GM12892 (cell line): ENCODE measurements at places on chromosomes 16 and 17.

DNA sequence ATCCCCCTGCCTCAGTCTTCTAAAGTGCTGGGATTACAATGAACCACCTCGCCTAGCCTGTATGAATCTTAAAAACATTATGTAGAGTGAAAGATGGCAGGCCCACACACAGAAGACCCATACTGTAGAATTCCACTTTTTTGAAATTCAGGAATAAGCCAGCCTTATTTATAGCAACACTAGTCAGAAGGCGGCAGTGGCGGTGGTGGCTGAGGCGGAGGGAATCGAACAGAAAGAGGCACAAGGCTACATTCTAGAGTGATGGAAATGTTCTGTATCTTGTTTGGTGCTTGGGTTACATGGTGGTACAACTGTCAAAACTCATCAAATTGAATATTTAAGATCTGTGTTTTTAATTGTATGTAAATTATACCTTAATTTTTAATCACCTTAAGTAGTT, 11.3 kb downstream of the GFOD2 start:
- DNase-seq, result no peak

GRCh38 chr17:37517881-37518280, 28.2 kb downstream of the DUSP14 start:
- DNase-seq, result no peak

DNA sequence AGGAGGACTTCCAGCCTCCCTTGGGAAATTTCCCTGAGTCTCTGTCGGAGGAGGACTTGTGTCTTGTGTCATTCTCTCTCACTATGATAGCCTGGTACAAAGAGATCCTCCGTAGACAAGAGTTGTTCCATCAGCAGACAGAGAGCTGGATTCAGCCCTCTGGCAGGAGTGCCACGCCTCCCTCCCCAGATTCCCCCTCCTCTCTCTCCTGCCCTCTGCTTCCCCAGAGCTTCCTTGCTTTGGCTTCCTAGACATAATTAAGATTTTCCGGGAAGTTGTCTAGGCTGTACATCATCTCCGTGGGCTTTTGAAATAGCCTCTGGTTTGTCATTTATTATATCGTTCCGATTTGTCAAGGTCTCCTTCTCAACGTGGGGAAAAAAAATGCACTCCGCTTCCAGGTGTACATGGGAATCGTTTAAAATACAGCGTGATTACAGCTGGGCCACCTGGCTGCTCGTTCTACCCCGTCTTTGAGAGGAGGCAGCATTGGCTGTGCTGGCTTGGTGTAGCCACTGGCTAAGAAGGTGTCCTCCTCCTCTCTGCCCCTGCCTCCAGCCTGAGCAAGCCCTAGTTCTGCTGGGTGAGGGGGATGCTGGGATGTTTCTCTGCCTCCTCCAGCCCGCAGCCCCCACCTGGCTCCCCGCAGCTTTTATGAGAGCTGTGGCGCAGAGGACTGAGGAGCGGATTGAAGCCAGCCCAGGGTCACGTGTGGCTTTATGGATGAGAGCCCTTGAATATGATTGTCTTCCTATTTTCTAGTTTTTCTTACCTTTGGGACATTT, 282.5 kb downstream of the SNX29 start:
- no peak for DNase-seq

- no peak for DNase-seq
These were observed 5.4 kb downstream of the HEATR3 start for GRCh38 chr16:50071075-50071671.

DNA sequence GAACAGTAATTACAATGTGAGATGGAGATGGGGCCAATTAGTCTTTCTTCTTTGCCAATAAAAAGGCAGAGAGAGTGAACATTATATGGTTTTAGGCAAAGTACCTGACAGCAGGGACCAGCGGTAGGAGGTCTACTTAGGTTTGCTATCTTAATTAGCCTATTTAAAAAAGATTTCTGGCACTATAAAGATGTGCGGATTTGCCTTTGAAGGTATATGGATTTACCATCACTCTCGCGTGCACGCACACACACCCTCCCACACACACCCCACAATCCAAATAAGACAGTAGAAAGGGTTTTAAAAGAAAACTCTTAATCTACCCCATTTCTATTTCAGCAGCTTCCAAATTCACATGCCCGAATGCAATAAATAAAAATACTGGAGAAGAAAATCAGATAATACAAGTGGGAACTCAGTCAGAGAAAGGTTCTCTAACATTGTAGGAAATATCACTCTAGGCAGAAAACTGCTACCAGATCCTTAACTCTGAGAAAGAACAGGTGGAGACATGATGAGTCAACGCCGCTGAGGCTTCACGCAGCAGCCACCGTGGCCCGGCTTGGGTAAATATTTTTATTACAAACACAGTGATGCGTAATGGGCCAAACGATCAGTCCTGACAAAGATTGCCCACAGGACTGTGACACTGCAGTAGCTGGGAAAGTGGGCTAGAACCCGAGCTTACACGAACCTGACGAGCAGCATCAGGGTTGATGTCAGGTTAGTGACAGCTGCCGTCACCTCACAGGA, 66.6 kb upstream of the AXIN2 start:
- no peak for DNase-seq

- no peak for DNase-seq
These were observed 10.3 kb downstream of the NLRC5 start for GRCh38 chr16:56999409-57000270.

DNA sequence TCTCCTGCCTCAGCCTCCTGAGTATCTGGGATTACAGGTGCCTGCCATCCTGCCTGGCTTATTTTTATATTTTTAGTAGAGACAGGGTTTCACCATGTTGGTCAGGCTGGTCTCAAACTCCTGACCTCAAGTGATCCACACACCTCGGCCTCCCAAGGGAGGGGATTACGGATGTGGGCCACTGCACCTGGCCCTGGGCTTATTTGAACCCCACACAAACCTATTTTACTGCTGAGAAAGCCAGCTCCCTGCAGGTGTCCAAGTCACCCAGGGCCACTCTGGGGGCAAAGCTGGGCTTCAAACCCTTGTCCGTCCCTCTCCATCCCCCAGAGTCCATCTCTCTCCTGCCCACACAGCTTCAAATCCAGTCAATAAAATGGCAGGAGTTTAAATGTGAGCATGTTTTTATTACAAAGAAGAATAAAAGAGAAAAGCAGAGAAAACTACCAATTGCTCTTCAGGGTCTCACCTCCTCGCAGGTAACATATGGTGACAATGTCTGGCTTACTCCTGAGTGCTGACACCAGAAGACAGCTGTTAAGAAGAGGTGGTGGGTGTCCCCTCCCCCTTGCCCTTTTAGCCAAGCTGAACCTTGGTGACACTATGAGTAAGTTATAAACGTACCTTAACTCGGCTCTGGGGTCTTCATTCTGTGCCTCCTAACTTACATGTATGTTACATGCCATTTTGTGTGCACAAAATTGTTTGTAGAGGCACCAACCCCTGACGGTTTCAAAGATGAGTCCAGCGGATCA, 45.4 kb downstream of the LAT start:
- DNase-seq, result no peak

DNA sequence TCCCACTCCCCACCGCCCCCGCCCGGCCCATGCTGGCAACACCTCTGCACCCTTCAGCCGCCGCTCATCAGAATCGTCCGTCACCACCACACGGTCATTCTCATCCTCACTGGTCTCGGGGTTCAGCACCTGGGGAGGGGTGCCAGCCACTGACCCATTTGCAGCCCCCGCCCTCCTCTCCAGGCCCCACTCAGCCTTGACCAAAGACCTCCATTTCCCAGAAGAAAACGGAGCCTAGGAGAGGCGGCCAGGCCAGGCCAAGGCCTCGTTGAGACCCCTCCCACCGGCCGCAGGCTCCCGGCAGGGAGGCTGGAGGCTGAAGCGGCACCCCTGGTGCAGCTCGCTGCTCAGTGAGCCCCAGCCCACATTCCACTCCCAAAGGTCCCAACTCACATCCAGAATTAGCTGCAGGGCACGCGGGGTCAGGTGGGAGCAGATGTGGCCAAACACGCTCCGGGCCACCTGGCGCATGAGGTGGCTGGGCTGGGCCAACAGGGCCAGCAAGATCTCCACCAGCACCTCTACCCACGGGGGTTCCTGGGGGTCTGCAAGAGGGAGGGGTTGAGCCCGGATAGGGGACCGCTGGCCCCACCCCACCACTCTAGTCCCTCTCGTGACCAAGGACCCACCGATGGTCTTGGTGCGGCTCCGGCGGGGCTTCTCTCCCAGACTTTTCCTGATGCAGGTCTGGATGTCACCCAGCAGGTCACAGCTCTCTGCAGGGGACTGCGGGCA, 9.8 kb downstream of the MYBBP1A start:
- DNase-seq, result no peak

DNA sequence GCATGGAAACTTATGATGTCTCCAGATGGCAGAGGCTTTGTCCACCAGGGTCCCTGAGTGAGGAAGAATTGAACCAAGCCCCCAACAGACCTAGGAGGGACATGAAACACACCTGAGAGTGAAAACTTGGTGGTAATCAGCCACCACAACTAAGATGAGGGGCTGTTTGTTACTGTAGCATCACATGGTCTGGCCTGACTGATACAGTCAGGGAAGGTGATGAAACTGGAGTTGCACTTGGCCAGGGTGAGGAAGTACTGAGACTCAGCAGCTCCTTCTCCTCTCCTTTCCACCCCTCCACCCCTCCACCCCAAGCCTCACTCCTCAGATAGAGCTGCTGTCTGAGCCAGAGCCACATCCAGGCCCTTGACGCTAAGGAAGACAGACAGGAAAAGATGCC, 37.2 kb downstream of the C16orf82 start:
- DNase-seq, result no peak

- no peak for DNase-seq
These were observed 129.5 kb downstream of the SOCS1 start for GRCh38 chr16:11126399-11127054.
